ENCODE measurements at places on chromosomes 6 and 20. TPM values are rescaled to one million over a fixed set of nuclear protein-coding genes. Genes with fewer than 3 reads are reported as not detected.

DNA sequence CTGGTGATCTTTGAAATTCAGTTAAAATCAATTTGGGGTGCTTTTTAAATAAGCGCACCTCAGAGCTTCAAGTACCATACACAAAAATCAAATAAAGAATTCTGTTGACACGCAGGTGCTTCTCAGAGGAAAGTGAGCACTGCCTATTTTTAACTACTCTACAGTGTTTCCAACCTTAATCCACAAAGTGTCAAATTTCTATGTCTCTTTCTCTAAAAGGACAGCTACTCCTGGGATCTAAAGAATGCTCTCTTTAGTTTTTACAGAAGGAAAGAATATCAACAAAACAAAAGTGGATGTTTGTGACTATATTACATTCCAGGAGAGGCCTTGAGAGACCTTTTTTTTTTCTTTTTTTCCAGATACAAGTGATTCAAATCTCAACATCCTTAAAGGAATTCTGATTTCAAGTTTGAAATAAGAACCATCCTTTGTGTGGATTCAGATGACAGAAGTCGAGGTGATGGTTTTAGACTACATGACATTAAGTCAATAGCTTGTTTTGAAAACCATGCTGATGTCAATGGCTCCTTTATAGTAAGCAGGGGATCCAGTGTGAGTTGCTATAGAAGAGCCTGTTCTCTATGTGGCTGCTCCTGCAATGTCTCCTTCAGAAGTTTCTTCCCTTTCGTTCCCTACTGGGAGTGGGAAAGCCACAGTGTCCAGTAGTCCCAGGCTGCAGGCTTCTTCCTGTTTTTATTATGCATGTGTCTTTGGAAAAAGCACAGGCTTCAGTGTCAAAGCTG is 67.2 kb upstream of the DEFB112 start:
- DNase-seq = no peak

The TMC2 gene
- total RNA-seq = not detected

DNA sequence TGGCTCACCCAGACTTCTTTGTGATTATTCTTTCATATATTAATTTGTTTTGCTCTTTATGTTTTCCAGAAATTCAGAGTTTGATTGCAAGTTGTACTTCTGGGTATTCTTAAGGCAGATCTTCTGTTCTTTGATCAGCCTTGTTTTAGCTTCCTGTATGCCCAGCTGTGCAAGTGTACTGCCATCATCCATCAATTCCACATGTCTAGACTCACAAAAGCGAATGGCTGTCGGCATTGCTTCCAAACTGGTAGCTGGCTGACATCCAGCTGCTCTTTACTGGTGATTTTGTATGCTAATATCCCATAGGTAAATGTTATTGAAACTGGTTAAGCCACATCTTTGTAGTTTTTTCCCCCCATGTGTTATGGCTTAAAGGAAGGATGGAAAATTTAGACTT is 1084.8 kb upstream of the CITED2 start:
- DNase-seq = no peak

- DNase-seq = no peak
Measured at GRCh38 chr6:132952986-132953385, 138.6 kb downstream of the RPS12 start.

- no peak for DNase-seq
Measured at GRCh38 chr6:44762496-44762895, 375.0 kb downstream of the CDC5L start.

DNA sequence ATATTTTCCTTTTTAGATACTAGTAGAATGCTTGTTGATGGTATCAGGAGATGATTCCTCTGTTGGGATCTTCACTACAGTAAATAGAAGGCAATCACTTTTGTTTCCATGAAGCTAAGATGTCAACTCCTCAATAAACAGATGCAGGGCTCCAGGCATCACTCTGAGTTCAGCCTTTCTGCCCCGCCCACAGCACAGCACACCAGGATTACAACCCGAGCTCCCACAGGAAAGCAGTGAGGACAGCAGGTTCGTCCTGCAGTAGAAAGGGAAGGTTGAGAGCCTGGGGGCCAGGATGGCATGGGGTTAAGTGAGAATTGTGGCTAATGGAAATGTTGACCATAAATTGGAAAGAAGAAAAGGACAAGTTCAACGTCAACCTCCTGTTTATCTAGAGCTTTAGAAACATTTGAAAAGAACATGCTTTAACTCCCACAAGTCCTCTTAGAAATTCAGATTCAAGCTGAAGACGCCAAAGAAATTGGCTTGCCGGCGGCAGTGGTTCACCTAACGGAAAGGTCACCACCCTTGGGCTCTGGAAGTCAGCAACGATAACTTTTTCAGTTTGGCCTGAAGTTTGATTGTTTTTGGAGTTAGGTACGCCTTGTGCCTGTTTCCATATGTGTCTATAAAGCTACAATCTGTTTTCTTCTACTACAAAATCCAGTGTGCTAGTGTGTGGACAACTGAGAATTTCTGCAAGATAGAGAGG is 144.4 kb upstream of the PDE10A start:
- no peak for DNase-seq

- no peak for DNase-seq
Measured at GRCh38 chr6:38116248-38116647, 296.7 kb downstream of the ZFAND3 start.

DNA sequence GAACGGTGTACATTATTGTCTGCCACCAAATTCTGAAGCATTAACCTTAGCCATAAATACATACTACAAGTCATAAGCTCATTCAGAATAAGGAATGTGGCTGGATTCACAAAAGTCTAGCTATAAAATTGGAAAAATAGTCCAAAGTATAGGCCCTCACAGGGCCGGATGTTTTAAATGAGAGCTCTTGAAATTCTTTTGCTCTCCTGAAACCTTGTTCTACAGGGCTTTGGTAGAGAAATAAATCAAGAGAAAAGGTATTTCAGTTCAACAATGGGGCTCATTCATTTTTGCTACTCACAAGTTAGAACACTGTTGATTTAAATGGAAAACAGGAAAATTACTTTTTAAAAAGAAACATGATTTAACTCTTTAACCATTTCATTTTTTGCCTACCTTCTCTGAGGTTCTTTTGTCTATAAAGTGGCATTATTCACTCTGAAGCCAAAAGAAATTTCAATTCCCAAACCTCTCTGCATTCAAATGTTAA is 58.0 kb downstream of the PREP start:
- DNase-seq = no peak

DNA sequence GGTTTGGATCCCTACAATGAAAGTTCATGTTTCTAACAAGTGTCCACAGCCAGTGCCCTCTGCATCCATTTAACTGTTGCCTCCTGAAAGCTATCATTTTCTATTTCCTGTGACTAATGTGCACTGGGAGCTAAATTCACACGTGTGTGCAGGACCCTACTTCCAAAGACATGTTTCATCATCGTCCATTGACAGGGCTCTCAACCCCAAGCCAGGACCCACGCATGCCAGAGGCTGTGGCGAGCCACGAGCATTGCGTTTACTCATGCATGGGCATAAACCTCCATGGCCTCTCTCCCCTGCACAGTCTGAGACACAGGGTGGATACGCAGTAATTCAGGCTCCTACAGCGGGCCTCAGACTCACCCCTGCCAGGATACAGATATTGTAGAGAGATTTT is 153.2 kb downstream of the MAFB start:
- DNase-seq = peak; percentile 39

GRCh38 chr20:62011403-62011790 is 54.3 kb downstream of the TAF4 start:
- DNase-seq = no peak

All from HT1080 (cell line).